ENCODE measurements at places on chromosomes 2 and 18.

GRCh38 chr2:218964041-218964771, 4.7 kb downstream of the CDK5R2 start:
- DNase-seq: peak; percentile 65

GRCh38 chr18:61216051-61216450, 117.2 kb upstream of the CDH20 start:
- DNase-seq: no peak

DNA sequence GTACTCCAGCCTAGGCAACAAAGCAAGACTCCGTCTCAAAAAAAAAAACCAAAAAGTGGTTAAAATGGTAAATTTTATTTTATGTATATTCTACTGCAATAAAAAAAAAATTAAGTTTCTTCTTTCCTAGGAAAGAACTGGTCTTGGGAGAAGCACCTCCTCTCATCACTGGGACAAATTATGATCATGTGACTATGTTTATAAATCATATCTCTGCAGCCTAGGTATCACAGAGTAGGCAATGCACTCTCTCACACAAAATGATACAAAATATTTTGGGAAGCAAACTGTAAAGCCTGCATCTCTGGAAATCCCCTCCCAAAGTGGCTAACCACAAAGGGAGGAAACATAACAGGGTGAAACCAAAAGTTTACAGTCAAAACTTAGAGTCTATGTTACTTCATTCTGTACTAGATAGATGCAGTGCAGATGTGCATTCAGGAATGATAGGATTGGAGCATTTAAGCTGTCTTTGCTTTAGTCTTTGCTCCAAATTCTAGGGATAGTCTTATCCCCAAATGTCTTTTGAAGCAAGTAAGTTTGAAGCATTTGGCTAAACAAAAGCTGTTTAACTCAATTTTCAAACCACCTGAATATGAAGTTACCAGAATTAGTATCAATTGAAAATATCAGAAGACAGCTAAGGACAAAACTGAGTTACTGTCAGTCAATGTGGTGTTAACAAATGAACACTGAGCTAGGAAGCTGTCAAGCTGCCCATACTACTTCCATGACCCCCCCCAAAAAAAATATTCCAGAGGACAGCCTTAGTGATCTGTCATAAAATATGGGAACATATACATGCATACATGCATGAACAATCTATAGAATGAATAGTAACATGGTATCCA, 21.1 kb upstream of the MALT1 start:
- no peak for DNase-seq

GRCh38 chr2:6814312-6814711, 51.4 kb downstream of the CMPK2 start:
- DNase-seq: no peak

GRCh38 chr2:43340945-43341356, 114.5 kb upstream of the ZFP36L2 start:
- no peak for DNase-seq

GRCh38 chr2:505941-506340, 171.3 kb downstream of the TMEM18 start:
- no peak for DNase-seq

DNA sequence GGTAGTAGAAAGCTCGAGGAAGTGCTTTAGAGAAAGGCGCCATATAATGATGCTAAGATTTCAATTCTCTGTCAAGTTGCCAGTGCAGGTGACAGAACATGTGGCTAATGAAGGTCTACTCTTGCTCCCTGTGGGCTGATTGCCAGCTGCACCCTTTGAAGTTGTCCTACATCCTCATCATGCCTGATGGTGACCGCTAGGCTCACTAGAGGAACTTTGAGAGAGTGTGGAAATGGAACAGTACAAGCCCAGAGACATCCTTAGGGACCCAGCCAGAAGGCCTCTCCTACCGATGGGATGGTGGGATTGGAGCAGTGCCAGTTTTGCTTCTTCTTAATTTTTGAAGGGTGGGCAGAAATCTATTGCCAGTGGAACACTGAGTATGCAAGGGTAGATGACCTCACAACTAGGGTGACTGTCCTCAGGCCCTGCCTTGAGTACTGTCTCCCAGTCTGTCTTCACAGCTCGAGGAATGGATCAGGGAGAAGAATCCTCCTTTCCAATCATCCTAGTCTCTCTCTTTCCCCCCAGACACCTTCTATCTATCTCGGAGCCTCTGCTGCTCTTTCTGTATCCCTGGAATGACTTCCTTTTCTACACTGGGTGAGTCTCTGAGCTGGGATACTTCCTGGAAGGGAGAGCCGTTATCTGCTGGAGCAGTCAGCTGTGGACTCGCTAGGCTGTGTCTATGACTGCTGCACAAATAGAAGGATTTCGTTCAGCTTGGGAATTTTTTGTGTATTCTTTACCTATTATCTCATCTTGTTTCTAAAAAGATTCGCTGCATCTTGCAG, 33.5 kb downstream of the LGALSL start:
- no peak for DNase-seq

GRCh38 chr2:18123211-18123570, 244.7 kb downstream of the KCNS3 start:
- no peak for DNase-seq

- no peak for DNase-seq
Measured at GRCh38 chr2:120979921-120980320, 244.3 kb downstream of the GLI2 start.

DNA sequence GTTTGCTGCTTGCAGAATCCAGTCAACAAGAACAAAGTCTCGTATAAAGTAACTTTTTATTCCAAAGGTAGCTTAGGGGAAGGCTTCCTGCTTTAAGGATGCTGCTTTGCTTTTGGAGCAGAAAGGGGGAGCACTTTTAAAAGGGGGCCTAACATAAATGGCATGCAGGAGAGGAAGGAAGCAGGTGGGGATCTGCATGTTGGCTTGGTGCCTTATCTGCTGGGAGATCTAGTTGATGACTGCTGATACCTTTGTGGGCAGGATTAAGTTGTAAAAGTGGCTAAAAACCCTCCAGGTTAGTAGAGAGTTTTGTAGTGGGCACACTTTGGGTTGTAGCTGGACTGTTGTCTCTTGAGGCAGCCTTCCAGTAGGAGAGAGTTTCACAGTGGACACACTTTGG, 22.5 kb downstream of the UBR3 start:
- DNase-seq: no peak

DNA sequence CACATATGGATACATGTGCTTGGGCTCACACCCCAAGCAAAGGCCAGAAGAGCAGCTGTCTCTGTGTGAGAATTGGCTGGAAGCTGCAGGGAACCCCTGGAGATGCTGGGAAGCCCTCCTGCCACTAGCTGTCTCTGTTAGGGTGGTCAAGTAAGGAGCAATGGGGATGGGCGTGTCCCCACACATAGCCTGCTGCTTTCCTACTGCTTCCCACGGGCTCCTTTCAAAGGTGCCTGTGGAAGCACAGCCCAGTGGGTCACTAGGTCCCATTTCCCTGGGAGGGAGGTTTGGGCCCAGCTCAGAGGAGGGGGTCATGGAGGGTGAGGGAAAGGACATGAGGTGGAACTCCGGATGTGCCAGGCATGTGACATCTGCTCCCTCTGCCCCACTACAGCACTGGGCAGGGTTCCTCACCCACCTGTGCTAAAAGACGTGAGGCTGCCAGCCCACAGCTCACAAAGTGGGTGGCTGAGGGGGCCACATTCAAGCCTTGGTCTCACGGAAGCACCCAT, 24.4 kb upstream of the MAL start:
- DNase-seq: no peak

DNA sequence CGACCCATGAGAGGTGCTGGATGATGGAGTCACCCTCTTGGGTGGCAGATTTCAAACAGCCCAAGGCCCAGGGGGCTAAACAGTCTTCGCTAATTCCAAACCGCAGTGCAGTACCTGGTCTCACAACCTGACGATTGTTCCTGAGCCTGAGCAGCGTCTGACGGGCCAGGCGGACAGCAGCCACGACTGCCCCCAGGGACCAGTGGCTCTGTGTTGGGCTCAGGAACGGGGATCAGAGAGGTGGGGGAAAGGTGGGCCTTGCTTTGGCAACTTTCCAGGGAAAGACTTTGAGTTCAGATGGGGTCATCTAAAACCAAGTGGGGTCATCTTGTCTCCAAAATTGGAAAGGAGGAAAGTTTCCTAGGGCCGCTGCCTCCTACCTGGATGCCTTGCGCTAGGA, 492 bp downstream of the COLEC11 start:
- no peak for DNase-seq

DNA sequence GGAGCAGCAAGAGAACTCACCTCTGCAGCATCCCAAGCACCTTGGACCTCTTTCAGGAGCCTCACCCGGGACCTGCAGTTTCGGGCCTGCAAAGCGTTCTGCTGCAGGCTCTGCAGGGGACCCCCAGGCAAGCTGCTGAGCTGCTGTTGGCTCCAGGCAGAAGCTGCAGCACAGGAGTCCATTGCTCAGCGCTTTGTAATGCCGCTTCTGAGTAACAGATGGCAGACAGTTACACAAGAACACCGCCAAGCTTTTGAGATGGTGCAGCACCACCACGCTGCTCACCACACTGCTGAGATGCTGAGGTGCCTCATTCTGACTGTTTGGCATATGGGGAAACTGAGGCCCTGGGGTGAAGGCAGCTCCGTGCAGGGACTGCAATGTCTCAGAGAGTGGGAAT, 1.9 kb upstream of the GALNT14 start:
- no peak for DNase-seq

- no peak for DNase-seq
Measured at GRCh38 chr2:137966043-137966442, 1.8 kb downstream of the HNMT start.

- DNase-seq: no peak
Measured at GRCh38 chr2:27737676-27738348, 33.7 kb upstream of the MRPL33 start.

- peak; percentile 61 for DNase-seq
Measured at GRCh38 chr18:55781481-55781957, 193.5 kb upstream of the TCF4 start.

DNA sequence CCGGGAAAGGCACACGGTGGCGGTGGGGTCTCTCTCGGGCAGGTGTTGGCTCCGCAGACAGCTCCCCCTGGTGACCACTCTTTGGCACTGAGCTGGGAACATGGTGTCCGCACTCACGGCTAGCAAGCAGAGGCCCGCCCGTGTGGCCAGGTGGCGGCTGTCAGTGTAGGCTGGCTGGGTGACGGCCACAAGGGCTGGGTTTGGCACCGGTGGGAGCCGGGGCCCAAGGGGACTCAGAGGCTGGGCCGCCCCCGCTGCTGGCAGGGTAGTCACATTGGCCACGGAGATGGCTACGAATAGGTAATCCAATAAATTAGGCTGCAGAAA, 1071.7 kb downstream of the RPIA start:
- no peak for DNase-seq

- DNase-seq: no peak
Measured at GRCh38 chr2:23414106-23414505, 29.1 kb downstream of the KLHL29 start.

DNA sequence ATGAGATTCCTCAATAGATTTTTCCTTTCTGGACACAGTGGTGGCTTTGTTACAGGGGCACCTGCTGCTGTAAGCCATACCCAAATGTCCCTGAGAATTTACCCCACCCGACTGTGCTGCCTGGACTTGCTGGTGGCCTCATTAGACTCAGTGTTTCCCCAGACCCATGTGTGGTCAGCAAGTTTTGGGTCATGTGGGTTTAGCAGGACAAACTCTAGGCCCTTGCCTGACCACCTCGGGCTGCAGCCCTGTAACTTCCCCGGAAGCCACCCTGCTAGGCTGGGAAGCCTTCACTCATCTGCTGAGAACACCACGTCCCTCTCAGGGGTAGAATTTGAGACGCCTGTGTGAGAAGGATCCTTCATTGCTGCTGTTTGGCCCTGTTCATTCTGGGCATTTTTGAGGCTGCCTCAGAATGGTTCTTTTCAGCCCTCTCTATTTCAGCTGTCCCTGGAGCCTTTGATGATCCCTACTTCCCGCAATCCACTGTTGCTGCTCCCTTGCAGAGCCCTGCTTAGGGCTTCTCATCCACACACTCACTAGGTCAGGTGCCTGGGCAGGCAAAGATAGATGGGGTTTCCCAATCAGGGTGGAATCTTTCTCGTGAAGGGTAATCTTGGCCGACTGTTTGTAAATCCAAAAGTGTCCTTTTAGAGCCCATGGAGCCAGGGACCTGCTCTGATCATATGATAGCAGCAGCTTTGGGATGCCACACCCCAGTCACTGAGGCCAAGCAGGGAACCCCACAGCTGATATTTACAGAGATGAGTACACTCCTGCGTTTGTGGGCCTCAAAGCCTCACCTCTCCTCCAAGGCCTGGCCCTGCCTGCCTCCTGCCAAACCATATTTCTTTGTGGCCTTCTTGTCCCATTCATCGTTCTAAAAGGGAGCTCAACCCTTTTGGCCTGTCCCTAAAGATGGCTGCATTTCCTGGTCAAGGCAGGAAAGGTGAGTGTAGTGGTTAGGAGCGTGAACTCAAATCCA, 6.7 kb downstream of the EHD3 start:
- DNase-seq: no peak

DNA sequence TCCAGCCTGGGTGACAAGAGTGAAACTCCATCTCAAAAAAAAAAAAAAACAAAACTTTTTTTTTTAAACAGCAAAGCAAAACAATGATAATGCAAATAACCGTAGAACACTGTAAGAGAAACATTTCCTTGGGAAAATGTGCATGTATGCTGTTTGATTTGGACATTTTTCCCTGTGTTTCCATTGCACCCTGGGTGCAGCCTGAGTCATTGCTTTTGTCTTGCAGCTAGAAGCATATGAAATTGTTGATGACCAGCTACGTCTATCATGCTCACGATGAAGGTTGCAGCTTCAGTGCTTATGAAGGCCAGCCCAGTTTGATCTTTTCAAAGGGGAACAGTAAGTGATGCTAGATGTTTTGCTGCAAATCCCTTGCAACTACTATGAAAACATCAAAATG, 41.5 kb downstream of the MOGAT1 start:
- no peak for DNase-seq

- DNase-seq: no peak
Measured at GRCh38 chr2:9650119-9650821, 19.5 kb upstream of the YWHAQ start.

DNA sequence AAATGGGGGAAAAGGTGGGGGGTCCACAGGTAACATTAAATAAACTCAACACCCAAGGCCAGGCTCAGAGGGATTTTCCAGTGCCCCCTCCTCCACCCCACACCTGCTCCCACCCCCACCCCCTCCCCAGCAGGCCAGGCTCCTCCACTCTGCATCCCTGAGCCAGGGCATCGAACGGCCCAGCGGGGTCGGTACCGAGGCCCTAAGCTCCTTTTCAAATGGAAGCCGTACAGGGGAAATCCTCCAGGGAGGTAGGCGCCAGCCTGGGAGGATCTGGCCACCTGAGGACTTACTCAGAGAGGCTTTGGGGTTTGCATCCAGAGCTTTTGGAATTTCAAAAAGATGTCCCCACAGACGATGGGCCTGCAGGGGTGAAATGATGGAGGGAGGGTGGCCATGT, 46.5 kb downstream of the ZFP36L2 start:
- DNase-seq: no peak

GRCh38 chr18:1668279-1668678, 763.6 kb downstream of the ADCYAP1 start:
- no peak for DNase-seq
